Fibroblast of skin of abdomen (primary cell): ENCODE measurements at places on chromosomes 12 and 14.

- DNase-seq = no peak
These were observed 420.2 kb downstream of the SLC6A15 start for GRCh38 chr12:84492351-84492883.

GRCh38 chr12:89544022-89544421, 18.2 kb upstream of the POC1B start:
- no peak for DNase-seq

DNA sequence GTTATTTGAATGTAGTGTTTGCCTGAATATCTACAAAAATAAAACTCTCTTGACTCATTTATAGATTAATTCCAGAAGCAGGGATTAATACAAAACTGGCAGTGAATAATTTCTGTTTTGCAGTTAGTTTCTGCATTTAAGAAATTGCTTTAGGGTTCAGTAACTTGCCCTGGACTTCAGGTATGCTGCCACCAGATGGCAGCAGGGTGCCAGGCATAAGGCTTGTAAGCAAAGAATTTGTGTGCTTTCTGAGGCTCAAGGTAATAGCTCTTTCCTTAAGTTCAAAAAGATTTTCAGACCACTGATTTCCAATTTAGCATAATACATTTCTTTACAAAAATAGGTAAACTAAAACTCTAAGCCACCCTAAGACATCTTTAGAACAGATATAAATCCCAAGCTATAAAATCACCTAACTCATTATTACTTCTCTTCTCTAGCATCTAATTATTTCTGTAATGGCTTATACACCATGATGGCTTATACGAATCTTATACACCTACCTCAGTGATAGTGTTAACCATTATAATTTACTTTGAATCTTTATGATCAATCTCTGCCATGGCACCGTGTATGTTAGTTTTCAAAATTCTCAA, 398.3 kb downstream of the APAF1 start:
- peak; percentile 54 for DNase-seq

- DNase-seq = peak; percentile 45
These were observed 369.1 kb downstream of the PRKD1 start for GRCh38 chr14:29558516-29558915.

DNA sequence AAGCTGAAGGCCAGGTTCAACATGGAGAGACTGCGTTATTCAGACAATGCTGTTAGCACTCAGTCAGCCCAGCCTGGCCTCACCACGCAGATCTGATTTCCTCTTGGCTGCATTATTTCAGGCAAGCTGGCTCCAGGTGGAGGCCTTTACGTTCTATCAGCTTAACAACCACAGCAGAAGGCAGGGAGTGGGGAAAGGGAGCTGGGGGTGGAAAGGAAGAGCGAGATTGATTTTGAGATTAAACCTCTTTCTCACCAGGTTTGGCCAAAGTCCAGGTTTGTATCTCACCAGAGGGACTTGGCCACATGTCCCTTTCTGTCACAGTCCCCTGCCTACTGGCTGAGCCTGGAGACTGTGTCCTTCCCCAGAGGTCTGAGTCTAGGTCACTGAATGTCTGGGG, 543.7 kb upstream of the TMEM132C start:
- no peak for DNase-seq

GRCh38 chr12:50618864-50619609, 114.3 kb downstream of the DIP2B start:
- DNase-seq = peak; percentile 72

GRCh38 chr14:102442241-102443211, 67.0 kb downstream of the ANKRD9 start:
- DNase-seq = no peak

GRCh38 chr12:1575408-1576401, 18.7 kb downstream of the FBXL14 start:
- DNase-seq = peak; percentile 53

DNA sequence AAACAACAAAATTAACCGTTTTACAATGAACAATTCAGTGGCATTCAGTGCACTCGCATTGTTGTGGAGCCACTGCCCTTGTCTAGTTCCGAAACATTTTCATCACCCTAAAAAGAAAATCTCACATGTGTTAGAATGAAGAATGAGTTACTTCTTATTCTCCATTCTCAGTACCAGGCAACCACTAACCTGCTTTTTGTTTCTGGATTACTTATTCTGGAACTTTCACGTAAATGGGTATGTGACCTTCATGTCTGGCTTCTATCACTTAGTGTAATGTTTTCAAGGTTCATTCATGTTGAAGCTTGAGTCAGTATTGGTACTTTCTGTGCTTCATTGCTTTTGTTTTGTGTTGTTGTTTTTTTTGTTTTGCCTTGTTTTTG, 15.6 kb downstream of the RCOR1 start:
- DNase-seq = no peak

GRCh38 chr14:91872011-91872501, 4.7 kb upstream of the TC2N start:
- no peak for DNase-seq

GRCh38 chr14:32013083-32013482, 64.0 kb upstream of the ARHGAP5 start:
- no peak for DNase-seq

DNA sequence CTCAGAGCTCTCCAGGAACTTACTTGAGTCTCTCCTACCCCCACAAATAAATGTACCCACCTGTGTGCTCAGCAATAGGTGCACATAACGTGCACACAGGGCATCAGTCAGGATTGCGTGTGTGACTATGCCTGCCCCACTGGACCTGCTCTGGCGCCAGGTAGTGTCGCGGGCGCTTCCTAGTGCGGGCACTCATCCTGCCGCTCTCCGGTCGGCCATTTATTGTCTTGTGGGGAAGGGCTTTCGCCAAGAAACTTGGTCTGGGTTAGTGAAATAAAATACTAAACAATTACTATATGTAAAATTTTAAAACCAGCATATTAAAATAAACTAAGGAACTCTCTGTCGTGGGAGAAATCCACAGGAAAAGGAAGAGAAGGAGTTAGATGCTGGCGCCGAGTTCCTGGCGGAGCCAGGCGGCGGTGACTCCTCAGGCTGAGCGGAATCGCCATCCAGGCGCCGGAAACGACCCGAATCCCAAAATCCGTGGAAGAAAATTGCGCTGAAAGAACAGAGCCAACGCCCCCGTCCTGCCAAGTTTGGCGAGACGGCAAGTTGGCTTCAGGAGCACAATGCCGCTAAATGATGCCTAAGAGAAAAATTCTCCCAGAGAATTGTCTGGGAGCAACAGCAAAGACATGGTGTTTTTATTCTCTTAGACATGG, 7.9 kb upstream of the HOXC13 start:
- no peak for DNase-seq

- DNase-seq = no peak
These were observed 325.0 kb upstream of the TBX3 start for GRCh38 chr12:115008929-115009328.

- no peak for DNase-seq
These were observed 319.2 kb downstream of the NUAK1 start for GRCh38 chr12:105819549-105819948.

GRCh38 chr14:90593254-90594040, 196.6 kb downstream of the CALM1 start:
- DNase-seq = no peak

DNA sequence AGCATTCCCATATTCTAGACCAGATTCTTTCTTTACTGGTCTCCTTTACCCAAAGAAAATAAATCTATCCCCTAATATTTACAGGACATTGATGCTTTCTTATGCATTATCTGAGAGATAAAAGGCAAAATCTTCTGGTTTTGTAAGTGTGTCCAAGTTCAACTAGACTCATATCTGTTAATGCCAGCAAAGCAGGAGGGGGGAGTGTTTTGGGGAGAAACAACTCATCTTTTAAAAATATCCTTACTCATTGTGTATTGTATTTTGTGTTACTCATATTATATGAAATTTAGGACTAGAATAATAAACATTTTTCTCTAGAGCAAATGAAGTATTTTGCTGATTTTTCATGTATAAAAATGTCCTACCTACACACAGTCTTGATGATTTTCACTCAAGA, 54.8 kb downstream of the SAMD4A start:
- no peak for DNase-seq

GRCh38 chr12:53320352-53321195, 836 bp downstream of the AAAS start:
- no peak for DNase-seq

GRCh38 chr12:89959179-89959578, 250.5 kb upstream of the ATP2B1 start:
- no peak for DNase-seq

DNA sequence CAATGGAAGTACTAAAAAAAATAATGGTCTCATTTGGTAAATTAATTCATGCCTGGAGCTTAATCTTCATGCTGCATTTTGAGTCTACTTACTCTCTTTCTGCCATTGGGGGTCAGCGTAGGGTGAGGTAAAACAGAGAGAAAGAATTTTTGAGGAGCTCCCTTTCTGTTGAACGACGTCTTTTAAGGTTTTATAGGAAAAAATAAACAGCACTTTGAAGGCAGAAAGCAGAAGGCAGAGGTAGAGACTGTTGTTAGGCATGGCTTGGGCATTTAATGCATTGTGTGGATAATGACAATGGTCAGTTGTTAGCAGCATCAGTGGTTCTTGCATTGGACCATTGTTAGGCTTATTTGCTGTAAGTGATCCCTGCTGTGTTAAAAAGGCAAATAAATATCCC, 557.2 kb upstream of the STXBP6 start:
- no peak for DNase-seq

DNA sequence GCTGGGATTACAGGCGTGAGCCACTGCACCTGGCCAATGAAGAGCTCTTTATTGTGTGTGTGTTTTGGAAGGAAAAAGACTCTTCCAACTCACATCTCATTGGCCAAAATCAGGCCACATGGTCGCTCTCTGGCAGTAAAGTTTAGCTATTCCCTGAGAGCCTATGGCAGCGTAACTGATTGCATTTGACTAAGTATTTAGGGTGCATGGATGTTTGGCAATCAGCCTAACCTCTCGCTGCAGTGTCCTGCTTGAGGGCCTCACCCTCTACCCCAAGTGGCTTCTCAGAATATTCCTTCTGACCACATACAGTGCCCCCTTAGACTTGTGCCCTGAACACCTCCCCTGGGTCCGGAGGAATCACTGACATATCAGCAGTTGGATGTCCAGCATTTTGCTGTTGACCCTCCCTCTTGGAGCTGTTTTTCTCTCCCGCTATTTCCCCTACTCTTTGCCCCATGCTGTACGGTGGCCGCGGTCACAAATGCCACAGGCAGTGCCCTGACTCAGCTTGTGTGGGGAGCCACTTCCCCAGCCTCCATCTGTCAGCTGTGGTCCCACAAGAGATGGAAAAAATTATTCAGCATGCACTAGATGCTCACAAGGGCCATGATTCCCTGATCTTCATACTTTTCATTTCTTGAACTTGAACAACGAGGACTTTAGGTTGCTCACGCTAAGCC, 9.5 kb downstream of the PHETA1 start:
- no peak for DNase-seq

DNA sequence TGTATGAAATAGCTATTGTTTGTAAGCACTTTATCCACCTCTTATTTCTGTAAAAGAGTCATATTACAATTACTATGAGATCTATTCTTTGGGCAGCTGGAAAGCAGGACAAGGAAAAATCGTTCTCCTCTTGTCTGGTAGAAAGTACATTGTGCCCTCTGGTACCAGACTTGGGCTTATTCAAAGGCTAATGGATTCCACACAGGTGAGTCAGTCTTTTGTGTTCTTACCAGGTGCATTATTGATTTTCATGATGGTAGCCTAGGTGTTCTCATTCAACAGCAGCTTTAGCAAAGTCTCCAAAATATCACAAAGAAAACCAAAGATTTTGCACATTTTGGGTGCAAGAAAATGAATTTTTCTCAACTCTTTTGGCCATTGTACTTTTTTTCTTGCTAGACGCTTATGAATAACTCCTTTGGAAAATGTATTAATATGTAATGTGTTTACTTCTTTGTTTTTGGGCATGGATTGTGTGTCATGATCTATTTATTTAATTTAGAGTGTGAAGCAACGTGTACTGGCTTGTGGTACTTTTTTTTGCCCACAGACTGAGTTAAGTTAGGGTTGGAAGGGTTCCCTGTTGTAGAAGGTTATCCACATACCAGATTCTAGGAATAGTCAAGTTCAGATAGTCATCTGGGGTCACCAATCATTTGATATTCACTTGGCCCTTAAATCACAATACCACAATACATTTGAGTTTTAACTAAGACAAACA, 26.2 kb downstream of the MNAT1 start:
- no peak for DNase-seq

DNA sequence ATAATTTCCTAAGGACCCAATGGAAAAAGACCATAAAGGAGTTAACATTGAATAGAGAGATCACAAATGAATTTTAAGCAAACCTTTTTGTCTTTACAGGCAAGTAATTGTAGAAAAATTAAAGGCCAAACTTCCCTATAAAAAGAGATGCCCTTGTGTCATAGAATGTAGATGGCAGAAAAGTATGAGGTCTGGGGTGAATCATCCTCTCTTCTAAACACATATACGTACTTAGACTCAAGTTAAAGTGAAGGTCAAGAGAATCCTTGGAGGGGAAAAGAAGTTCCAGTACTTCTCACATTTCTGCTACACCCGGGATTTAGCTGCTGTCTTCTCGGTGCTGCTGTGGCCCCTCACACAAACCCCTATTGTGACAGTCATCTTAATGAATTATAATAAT, 116.2 kb upstream of the ARID2 start:
- peak; percentile 19 for DNase-seq

DNA sequence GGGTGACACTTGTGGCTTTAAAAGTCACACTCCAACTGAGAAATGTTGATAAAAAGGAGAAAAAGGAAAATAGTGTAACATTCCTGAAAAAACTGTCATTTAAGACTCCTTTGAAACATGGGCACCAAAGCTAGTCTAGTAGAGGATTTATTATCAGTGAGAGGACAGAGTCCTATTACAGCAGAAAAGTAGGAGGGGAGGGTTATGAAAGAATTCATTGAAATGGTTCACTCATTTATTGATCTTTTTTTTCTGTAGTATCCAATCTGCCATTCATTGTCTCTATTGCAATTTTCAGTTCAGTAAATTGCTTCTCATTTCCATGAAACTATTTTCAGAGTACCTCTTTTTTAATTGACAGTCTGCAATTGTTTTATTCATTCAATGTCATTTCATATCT, 25.4 kb downstream of the PPM1A start:
- no peak for DNase-seq

GRCh38 chr14:42719391-42719790, 1112.7 kb downstream of the LRFN5 start:
- no peak for DNase-seq

GRCh38 chr12:42541965-42542364, 47.6 kb downstream of the PRICKLE1 start:
- DNase-seq = peak; percentile 6

- peak; percentile 40 for DNase-seq
These were observed at the start of gene MANSC1 for GRCh38 chr12:12349711-12350665. Gene MANSC1, minus strand, starts transcription at chr12:12350242. Its CDS starts 6,928 bp downstream, at chr12:12343314.
